ENCODE measurements at places on chromosomes 3 and 15.
A peak's percentile ranks its signal among the peaks of the same experiment; 100 is the strongest.

DNA sequence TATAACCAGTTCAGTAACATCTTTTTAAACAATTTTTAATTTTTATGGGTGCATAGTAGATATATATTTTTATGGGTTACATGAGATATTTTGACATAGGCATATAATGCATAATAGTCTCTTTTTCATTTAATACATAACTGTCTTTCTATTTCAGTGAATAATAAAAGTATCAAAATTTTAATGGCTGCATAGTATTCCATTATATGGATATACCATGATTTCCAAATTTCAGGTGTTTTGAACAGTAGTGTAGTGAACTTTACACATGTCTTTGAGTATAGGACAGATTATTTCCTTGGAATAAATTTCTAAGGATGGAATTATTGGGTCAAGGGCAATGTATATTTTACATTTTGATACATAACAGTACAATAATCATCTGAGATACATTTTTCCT, 10.7 kb downstream of the WHAMM start:
- no peak for DNase-seq

- DNase-seq = no peak
These were observed 975.5 kb upstream of the CFAP20DC start for GRCh38 chr3:60025096-60026050.

- no peak for DNase-seq
These were observed 357.2 kb downstream of the GABRG3 start for GRCh38 chr15:27328186-27328585.

DNA sequence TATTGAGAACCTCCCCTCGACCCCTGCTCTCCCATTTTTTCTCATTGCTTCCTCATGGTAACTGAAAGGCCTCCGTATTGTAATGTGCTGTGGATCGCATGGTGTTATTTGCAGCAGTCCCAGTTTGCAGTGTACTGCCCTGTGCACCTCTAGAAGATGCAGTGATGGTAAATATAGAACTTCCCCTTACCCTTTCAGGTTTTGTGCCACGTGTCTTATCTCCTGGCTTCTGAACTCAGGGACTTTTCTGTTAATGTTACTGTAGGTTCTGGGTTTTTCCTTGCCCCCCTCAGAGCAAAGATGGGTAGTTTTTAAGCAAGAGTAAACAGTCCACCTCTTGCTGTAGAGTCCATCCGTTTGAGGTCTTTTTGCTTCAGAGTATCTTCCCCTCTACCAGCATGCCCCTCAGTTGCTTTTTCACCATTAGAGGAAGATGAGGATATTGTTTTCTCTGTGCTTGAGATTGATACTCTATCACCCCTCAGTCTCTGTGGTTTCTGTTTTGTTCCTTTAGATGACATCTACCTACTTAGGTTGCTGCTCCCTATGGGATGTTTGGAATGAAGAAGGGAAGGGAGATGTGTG, 22.4 kb downstream of the CHD2 start:
- peak; percentile 41 for DNase-seq

GRCh38 chr3:43255662-43256061, 30.7 kb upstream of the SNRK start:
- no peak for DNase-seq

DNA sequence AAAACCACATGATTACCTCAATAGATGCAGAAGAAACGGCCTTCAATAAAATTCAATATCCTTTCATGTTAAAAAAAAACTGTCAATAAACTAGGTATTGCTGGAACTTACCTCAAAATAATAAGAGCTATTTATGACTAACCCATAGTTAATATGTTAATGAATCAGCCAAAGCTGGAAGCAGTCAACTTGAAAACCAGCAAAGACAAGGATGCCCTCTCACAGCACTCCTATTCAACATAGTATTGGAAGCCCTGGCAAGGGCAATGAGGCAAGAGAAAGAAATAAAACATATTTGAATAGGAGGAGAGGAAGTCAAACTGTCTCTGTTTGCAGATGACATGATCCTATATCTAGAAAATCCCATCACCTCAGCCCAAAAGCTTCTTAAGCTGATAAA, 456.1 kb downstream of the OCA2 start:
- no peak for DNase-seq

GRCh38 chr15:67126551-67127330, 61.3 kb downstream of the SMAD3 start:
- no peak for DNase-seq

DNA sequence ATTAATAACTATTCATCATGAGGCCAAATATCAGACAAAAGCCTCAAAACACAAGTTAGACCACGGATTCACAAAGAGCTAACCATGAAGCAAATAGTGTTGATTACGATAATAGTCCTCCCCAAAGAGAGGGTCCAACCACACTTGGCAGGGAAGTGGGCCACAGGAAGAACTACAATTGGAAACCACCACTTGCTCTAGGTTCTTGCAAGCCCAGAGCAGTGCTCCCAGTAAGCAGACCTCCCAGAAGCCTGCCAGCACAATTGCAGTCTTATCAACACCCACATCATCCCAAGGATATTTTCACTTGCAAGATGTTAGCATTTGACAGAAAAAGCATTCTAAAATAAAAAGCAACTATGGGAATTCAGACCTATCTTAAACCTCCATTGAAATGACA, 11.3 kb downstream of the SETD2 start:
- no peak for DNase-seq

DNA sequence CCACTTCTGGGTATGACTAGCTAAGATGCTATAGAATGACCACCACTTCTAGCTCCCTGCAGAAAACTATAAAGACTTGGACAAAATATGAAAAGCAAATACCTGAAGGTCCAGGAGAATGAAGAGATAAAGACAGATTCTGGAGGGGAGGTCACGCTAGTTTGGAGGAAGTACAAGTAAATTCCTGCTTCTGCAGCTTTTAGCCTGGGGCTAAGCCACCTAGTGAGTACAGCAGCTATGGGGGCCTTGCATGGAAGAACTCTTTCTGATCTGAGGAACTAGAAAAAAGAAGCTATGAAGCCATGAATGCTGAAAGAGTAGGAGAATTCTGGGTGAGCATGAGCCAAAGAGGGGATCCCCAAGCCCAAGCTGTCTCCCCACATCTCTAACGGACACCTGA, 29.8 kb downstream of the NRG4 start:
- no peak for DNase-seq

GRCh38 chr15:46127361-46127874, 492.6 kb downstream of the SQOR start:
- no peak for DNase-seq

- DNase-seq = no peak
These were observed 120.7 kb downstream of the VGLL4 start for GRCh38 chr3:11522953-11523571.

DNA sequence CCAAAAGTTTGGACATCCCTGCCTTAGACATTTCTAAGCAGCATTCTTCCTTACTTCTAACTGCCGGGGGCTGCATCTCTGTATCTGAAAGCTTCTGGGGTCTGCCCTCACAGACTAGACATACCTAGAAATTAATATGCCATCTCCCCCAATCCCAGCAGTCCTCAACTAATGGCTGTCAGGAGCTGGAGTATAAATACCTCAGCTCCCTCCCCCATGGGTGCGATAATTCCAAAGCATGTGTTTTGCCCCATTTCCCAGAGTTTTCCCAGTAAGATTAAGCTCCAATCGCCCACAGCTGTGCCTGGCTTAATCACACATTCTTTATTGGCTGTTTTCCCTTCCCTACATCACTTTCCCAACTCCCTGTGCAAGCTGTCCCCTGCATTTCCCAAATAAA, 13.8 kb upstream of the VPS8 start:
- DNase-seq = no peak

DNA sequence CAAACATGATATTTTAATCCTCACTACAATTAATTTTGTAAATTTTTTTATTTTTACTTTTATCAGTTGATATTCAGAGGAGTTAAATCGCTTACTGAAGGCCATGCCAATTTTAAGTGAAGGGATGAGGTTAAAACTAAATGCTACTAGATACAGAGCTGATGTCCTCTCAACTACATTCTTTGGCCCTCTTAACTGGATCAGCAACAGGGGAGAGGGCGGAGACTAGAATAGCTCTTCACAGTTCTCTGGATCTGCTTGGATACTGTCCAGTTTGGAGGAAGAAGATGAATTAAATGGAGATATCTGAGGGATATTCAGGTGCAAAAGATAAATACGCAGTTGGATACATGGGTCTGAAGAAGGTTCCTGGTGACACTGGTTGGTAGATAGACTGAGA, 85.6 kb upstream of the LYSMD4 start:
- no peak for DNase-seq

DNA sequence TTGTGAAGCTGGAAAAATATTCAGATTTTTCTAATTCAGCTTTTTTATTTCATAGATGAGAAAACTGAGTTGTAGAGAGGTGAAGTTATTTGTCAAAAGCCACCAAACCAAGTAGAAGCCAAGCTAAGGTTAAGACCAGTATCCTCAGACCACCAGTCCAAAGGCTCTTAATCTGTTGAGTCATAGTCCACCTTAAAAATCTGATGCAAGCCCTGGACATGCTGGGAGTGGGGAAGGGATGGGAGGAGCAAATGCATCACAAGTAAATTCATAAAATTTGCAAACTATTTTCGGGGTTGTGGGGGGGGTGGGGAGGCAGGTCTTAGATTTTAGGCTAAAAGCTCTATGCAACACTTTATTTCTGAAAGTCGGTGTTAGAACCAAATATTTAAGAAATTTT, 307.7 kb upstream of the SEMA6D start:
- no peak for DNase-seq

DNA sequence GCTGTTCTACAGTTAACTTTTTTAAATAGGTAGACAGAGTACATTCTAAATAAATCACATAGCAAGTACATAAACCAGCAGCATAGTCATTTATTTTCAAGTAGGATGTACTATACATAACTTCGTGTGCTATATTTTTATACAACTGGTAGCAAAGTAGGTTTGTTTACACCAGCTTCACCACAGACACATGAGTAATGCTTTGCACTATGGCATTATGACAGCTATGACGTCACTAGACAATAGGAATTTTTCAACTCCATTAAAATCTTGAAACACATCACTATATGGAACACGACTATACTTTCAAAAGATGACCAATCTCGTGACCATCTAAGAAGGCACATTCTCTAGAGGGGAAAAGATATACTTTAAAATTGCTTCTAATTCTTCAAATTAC, 3.5 kb downstream of the TEX55 start:
- no peak for DNase-seq

- no peak for DNase-seq
These were observed 57.3 kb upstream of the DLG1 start for GRCh38 chr3:197355713-197356112.

- no peak for DNase-seq
These were observed 41.4 kb downstream of the SORD start for GRCh38 chr15:45064386-45064785.

DNA sequence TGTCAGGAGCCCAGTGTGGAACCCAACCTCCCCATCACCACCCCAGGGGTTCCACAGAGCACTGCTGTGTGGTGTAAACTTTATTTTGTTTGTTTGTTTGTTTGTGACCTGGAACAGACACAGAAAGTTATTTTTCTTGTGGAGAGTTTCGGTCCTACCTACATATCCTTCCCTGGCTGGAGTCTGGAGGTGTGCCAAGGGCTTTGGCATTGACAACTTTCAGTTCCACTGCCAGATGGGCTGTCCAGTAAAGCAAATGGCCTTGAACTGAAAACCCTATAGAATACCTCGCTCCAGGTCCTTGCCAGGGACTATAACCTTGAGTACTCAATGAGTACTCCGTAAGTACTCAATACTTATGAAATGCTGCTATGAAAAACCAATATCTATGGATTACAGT, 103.5 kb downstream of the MITF start:
- no peak for DNase-seq

GRCh38 chr3:117272876-117273523, 563.4 kb downstream of the TUSC7 start:
- DNase-seq = no peak

- DNase-seq = no peak
These were observed 196.5 kb downstream of the KLHL25 start for GRCh38 chr15:85598219-85598618.

- DNase-seq = peak; percentile 80
These were observed 18.4 kb downstream of the CCK start for GRCh38 chr3:42247576-42248027.

- no peak for DNase-seq
These were observed 109.6 kb upstream of the SEMA6D start for GRCh38 chr15:47607695-47608094.

GRCh38 chr15:90336705-90337141, 15.4 kb upstream of the ZNF774 start:
- DNase-seq = peak; percentile 17

- DNase-seq = no peak
These were observed 885 bp downstream of the EFCC1 start for GRCh38 chr3:129001806-129002572.

DNA sequence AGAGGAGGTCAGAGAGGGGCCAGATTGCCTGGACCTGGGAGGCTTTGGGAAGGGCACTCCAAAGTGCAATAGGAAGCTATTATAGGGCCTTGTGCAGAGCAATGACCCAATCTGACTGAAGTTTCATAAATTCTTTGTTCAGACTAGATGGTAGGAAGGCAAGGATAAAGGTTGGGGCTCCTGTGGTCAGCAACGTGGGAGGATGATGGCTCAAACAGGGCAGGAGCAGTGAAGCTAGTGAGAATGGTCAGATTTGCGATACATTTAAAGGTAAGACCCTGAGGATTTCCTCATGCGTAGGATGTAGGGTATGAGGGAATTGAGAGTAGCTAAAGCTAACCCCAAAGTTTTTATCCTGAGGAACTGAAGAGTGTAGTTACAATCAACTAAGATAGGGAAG, 139.0 kb downstream of the USP13 start:
- no peak for DNase-seq

DNA sequence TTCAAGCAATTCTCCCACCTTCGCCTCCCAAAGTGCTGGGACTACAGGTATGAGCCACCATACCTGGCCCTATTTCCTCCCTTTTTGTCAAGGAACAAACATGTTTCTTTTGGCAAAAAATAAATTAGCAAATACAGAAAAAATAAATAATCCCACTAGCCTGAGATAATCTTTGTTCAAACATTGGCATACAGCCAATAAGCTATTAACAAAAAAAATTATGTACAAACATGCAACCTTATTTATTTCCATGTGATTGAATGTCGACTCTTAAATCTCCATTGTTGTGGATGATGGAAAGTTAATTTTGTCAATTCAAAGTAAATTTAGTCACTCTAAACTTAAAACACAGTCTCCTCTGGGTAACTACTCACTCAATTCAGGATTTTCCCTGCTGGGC, 18.3 kb upstream of the IL16 start:
- no peak for DNase-seq

DNA sequence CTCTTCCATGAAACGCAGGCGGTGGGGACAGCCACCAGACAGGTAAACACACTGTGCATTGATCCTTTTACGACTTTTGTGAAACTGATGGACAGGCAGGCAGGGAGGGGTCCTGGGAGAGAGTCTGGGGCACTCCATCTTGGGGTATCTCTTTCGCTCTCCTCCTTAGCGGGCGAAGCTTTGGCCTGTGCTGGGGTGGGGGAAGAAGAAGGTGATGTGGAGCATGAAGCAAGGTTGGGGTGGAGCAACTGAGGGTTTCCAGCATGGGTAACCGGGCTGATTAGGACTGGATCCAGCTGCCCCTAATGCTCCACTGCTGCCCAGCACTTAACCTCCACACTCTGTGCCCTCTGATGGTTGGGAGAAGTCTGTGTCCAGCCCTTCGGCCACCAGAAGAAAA, 25.6 kb downstream of the MUC20 start:
- no peak for DNase-seq

GRCh38 chr3:175103298-175103697, 244.2 kb downstream of the NAALADL2 start:
- DNase-seq = no peak

GRCh38 chr15:71295603-71296314, 180.5 kb downstream of the THSD4 start:
- DNase-seq = no peak
